Cardiac muscle cell (in vitro differentiated cells and primary cell): ENCODE measurements at places on chromosomes 3 and 15. TPM values are rescaled to one million over a fixed set of nuclear protein-coding genes. Genes with fewer than 3 reads are reported as not detected.

APOD gene
- 0.19 and 0.24 TPM in 2 replicates for polyA plus RNA-seq

- DNase-seq, result no peak
Measured at GRCh38 chr3:152902141-152902669, 67.3 kb downstream of the P2RY1 start.

GRCh38 chr3:69413551-69414207, 27.8 kb upstream of the FRMD4B start:
- DNase-seq, result peak; percentile 38

GRCh38 chr3:168696051-168696450, 600.3 kb upstream of the GOLIM4 start:
- no peak for DNase-seq

DNA sequence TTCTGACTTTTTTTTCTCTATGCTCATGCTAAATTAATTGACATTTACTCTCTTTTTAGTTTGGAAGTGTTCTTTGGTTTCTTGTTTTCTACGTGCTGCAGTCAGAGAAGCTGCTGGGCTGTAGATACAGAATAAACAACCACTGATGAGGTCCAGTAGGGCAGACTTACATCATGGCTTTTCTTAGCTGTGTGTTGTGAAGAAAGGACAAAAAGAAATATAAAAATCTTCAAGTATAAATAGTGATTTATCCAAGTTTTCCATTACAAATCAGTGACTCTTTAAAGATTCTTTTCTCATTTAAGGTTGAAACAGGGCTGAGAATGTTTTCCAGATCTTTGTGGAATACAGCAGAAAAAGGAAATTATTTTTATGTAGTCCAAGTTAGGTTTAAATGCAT, 122.2 kb downstream of the CMSS1 start:
- DNase-seq, result no peak

GRCh38 chr3:40173227-40173721, 136.2 kb upstream of the EIF1B start:
- no peak for DNase-seq

DNA sequence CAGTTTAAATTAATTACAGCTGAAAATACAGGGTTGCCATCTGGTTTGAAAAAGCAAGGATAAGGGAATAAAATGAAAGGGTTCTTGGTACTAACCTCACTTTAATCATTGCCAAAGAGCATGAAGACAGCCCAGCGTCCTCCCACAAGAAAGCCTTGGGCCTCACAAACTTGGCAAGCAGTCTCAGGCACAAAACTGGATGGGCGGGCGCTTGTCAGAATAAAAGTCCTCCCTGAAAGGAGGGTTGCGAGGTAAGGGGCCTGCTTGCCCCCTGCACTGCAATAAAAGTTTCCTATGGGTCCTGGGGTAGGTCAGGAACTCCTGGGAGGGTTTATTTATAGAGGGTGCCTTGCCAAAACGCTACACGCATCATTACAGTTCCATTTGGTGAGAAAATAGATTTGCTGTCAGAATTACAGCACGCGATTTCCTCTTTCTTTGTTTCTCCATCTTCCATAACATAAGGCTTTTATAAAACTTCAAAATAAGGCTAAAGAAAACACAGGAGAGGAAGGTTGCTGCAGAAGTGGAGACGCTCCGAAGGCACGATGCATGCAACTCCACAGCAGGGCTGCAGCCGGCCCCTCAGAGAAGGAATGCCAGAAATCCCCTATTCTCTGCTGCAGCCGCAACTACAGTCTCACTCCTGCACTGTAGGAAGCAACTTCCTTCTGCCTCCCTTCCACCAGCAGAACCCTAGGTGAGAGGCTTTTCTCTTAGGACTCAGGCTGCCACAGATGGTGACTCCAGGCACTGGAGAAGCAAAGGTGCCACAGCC, 61.3 kb downstream of the VGLL4 start:
- peak; percentile 65 for DNase-seq

GRCh38 chr3:194482196-194482593, 4.6 kb downstream of the ATP13A3 start:
- no peak for DNase-seq

DNA sequence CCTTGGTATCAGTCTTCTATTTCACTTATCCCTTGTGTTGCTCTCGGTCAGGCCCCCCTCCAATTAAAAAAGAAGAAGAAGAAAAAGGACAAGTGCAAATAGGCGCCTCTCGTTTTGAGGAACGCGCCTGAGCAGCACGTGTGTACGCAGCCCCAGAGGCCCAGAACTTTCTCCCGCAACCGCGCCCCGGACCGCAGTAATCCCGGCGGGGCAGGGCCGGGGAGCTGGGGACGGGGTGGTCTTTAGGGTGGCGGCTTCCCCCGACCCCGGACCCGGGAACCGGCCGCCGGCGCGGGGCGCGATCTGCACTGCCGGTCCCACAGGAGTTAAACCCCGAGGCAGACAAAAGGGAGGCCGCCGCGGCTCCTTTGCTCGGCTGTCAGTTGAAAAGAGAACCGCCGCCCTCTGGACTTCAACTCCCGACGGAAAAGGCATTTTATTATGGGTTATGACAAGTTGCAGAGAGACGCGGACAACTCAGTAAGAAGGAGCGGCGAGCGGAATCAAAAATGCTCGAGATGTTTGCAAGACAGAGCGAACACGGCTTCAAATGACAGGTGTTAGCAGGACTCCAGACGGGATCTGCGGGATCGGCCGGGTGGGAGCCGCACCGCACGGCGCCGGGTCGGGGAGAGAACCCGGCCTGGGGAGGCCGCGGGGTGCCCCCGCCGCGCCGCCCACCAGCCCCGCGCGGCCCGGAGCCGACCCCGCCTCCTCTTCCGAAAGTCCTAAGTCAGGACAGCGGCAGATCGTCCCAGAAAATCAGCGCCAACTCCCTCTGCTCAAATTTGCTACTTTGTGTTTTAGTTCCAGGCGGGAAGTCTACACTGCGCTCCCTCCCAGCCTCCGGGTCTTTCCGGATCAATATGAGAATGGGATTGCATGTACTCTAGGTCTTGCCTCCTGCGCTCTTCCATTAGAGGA, 79.0 kb downstream of the NR2F2 start:
- DNase-seq, result peak; percentile 21

DNA sequence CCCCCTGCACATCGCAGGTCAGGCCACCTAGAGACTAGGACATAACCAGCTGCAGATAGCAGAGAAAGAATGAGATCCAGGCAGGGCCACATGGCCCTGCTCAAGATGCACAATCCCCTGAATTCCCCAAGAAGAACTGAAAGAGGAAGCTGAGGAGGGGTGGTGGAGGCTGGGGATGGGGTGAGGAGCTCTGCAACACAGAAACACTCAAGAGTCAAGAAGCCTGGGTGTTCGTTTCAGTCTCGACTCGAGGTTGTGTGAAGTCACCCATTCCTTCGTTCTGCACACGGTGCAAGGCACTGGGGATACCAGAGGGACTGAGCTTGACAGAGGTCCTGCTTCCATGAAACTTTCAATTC, 62.0 kb downstream of the TLE3 start:
- no peak for DNase-seq

GRCh38 chr15:83276661-83277060, 7.8 kb downstream of the BNC1 start:
- DNase-seq, result no peak

DNA sequence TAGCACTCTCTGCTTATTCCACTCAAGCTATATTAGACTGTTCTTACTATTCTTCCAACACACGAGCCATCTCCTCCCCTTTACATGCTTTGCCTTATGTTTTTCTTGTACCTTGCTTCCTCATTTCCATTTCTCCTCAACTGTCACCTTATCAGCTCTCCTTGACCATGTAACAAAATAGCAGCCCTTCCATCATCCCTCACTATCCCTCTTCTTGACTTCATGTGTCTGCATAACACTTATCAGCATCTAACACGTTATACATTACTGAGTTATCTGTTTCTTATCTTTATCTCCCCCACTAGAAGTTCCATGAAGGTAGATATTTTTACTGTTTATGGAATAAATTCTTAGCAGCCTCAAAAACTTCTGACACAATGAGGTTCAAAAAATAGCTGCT, 45.3 kb downstream of the TRPM7 start:
- DNase-seq, result no peak

- DNase-seq, result no peak
Measured at GRCh38 chr15:34297059-34297458, 40.5 kb downstream of the SLC12A6 start.
